ENCODE measurements at places on chromosomes 4 and X.

DNA sequence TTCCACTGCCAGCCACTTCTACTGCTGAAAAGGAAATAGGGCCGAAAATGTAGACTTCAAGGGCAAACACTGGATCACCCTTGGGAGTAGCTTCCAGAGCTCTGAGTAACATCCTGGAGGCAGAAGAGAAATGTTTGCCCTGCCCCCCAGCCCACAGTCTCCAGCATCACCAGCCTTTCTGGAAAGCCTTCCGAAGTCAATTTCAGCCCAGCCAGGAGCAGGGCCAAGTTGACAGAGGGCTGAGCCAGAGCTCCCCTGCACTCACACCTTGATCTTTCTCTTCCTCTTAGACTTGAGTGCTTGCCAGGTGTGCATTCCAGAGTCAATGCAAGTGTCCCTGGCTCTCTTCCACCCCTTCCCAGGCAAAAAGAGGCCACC, 35.2 kb downstream of the SLC25A5 start:
- DNase-seq: no peak

DNA sequence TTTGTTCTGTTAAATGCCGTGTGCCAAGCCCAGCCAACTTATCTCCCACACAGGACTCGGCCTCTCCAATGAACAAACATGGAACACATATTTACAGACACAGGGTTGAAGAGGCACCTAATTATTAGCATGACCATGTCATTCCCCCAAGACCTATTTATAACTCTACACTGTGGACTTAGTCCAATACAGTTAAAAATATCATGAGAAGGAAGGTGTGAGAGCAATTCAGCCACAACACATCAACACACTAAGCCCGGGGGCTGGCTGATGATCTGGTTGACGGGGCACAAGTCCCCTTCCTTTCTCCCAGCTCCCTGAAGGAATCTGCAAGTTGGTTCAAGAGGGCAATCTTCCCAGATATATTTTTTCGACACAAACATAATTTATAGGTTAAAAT, 28.1 kb downstream of the MANBA start:
- no peak for DNase-seq

DNA sequence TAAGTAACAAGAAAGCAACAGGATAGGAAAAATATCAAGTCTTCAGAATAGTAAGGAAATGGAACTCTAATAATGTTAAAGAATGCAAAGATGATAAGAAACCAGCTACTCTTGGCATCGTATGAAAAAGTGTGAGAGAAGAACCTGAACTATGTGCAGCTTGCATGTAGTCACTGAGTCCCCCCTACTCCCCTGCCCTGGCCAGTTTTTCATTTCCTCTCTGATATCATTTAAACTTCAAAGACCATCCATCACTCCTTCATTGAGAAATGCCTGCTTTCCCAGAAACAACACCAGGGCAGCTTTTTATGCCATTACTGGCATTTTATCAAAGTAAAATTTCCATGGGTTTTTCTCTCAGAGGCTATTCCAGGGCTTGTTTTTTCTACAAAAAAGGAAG, 28.1 kb downstream of the INPP4B start:
- DNase-seq: no peak

GRCh38 chr4:139278485-139278884, 1.5 kb downstream of the MGARP start:
- no peak for DNase-seq

DNA sequence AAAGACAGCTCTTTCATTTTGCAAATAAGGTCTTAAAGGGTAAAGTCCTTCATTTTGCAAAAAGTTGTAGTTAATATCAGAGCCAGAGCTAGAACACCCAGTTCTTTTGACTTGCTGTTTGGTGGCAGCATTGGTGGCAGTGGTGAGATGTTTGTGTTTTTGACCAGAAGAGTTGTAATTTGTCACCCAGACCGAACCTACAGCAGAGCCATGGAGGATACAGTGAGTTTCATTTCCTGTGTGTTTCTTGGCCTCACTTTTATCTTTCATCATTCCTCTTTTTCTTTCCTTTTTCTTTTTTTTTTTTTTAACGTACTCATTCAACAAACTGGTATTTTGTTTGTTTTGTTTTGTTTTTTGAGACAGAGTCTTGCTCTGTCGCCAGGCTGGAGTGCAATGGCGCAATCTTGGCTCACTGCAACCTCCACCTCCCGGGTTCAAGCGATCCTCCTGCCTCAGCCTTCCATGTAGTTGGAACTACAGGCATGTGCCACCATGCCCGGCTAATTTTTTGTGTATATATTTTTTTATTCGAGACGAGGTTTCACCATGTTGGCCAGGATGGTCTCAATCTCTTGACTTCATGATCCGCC, 116.4 kb downstream of the AFF1 start:
- DNase-seq: no peak

GRCh38 chrX:1325515-1326116, 11.0 kb upstream of the IL3RA start:
- DNase-seq: no peak

DNA sequence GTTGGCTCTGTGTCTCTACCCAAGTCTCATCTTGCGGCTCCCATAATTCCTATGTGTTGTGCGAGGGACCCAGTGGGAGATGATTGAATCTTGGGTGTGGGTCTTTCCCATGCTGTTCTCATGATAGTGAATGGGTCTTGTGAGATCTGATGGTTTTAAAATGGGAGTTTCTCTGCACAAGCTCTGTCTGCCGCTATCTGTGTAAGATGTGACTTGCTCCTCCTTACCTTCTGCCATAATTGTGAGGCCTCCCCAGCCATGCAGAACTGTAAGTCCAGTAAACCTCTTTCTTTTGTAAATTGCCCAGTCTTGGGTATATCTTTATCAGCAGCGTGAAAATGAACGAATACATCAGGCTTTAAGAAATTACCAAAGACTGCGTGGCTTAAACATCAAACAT, 31.2 kb downstream of the STIM2 start:
- no peak for DNase-seq

- no peak for DNase-seq
These were observed 37.0 kb upstream of the HERC5 start for GRCh38 chr4:88419874-88420273.

DNA sequence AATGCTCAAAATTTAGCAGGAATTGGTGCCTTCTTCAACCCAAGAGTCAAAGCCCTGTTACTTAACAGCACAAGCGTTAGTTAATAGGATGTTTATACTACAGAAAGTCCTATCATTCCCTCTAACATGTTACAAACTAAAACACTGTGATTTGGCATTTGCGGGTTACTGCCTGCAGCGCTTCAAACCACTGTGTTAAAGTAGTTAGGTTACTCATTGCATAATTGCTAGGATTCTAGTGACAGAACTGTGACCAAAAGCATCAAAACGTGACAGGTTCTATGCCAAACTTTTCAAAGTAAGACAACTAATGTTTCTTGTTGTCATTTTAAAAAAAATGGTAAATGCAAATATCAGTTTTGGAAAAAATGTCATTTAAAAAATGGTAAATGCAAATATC, 442.8 kb upstream of the ZFP42 start:
- DNase-seq: no peak

DNA sequence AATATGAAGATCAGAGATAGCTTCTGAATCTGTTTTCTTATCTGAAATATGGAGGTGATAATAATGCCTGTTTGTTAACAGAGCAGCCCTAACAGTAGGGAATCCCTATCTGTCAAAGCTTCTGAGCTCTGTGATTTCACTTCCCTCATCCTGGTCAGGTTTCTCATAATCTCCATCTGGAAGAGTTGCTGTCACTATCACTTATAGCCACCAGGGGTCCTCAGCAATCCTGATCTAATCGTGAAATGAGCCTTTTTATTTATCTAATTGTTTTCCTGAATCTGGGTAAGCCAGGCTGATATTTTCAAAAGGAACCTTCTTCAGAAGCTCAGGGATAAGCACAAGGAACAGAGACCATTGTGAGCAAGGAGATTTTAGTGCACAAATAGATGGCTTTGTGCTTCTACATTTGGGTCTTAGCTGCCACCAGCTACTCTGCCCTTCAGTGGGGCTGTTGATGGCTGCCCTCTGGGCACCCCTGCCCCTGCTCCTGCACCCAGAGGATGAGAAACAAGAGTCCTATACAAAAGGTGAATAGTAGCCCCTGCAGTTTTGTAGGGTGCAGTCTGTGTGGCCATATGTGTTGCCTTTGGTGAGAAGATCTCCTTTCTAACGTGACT, 196.4 kb upstream of the RADX start:
- no peak for DNase-seq

DNA sequence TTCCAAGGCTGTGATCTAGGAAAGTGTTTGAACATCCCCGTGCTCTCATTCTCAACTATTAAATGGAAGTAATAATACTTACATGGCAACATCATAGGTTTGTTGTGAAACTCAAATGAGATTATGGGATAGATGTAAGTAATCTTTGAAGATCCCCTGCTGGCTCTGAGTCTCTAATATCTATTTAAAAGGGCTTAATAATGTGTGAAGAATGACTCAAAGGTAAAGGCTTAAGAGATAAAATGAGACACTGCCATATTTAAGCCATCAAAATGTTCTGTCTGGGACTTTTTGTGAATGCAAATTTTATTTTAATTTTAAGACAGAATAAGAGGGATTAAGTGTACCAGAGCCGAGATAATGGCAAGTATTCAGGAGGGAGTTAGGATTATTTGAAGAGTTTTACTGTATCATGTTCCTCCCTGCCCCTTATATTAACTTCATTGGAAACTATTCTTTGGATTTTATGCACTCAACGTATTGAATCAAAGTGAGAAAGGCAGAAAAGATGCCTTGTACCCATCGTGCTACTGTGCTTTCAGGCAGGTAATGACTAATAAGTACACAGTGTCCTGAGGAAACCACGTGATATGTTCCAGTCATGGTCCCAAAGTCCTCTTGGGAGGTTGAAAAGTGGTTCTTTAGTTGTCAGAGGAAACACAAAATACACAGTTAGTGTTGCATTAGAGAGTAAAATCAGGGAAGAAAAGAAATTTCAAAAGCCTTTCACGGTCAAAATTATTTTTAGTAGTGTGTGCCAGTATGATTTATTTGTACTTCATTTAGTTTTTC, 192.4 kb downstream of the RBM46 start:
- DNase-seq: no peak

DNA sequence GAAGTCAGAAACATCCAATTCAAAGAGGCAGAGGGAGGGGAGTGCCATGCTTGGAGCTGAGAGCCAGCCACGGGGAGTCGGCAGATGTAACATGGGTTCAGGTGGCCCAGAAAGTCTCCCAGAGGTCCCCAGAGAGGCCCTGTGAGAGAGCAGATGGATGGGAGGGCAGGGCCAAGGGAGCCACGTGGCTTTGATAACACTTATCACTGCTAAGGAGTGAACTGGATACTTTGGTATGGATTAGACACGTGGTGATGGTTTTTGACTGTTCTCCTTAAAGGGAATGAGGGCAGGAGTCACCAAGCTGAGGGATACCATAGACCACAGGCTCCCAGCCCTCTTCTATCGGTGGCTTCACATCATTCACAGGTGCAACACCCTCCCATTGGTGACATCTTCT, 13.7 kb downstream of the CCKAR start:
- no peak for DNase-seq

DNA sequence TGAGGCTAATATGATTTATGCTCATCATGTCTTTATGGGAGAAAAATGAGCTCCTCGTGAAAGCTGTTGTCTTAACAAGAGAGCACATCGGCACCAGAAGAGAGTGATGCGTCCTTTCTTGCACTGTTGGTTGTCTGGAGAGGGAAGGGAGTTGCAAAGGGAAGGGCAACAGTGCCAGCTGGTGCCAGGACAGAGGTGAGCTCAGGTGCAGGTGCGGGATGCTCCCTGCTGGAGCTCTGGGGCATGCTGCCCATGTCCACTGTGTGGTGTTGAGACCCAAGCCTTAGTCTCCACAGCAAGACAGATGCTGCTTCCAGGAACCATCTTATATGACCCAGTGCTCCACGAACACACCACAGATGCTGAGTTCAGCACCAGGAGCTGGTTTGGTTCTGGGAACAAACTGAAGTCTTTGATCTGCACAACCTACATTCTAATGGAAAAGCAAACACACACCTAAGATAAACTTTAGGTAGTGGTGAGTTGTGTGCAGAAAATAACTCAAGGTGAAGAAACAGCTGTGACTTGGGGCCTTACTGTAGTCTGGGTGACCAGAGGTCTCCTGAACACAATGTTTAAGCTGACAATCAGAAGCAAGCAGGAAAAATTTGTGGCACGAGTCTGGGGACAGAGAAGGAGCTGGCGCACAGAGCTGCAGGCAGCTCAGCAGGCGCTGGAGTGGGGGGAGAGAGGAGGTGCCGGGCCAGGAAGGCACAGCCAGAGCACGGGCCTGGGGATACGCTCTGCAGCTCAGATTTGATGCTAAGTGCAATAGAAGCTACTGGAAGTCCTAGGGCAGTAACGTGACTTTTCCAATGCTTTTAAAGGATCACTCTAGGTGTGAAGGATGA, 73.2 kb downstream of the HAUS3 start:
- DNase-seq: no peak

- no peak for DNase-seq
These were observed 12.2 kb downstream of the SMPX start for GRCh38 chrX:21745756-21746155.

DNA sequence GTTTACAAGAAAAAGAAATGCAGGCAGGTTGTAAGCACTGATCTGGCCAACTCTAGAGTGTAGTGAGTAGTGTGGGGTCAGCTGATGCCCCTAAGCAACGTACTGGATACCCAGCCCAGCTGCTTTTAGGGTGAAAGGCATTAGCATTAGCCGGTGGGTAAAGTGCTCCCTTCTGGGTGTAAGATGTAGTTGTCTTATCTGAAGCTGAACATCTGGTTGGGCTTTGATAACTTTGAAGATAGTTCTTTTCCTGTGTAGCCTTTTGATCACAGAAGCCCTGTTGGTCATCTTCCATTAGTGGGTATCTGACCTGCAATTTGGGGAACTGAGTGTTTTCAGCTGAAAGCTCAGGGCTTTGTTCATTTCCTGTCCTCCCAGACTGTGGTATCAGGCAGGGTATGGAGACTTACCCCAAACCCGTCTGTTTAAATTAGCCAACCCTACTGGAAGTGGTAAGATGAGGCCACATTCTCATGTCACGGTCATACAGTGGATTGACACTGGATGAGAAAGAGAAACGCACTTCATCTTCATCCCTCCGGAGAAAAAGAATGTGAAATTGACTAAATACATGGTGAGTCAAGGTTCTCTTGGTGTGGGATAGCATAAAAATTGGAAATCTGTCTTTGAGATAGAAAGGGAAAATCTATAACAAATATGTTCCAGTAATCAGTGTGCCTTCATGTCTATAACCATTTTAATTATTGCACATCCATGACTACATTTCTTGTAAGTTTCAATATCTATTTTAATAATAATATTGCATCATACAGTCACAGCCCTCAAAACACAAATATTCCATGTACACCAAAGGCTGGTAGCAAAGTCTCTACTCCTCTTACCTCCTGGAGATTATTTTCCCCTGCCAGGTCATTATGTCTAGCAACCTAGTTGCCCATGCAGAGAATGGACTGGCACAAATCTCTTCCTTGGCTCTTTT, 8.7 kb downstream of the RHOH start:
- no peak for DNase-seq

- peak; percentile 67 for DNase-seq
These were observed 236.7 kb downstream of the ASMT start for GRCh38 chrX:1851527-1851926.

- DNase-seq: no peak
These were observed 30.7 kb downstream of the MAP7D3 start for GRCh38 chrX:136220540-136220939.

GRCh38 chr4:16764622-16765021, 133.8 kb downstream of the LDB2 start:
- no peak for DNase-seq

Data from cardiac septum (tissue), 1 donor.